Globus pallidus (tissue), 1 donor: ENCODE measurements at places on chromosomes 5 and 9.

DNA sequence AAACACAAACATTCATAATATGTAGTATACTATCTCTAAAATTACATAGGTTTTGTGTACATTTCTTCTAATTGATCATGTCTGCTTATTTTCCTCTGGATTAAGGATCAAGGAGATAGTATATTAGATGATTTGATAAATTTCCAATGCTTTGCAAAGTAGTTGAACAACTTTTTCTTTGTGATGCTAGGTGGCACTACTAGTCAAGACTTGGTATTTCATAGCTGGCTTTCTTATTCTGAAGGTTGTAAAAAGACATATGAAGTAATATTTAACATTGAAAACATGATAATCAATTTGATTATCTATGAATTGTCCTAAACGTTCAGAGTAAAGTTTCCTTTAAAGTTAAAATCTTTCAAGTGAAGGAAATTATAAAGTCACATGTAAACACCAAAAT lies 106.1 kb upstream of the FGF10 start:
- DNase-seq, result no peak

GRCh38 chr5:42924686-42925085 lies 113.0 kb upstream of the SELENOP start:
- DNase-seq, result no peak

DNA sequence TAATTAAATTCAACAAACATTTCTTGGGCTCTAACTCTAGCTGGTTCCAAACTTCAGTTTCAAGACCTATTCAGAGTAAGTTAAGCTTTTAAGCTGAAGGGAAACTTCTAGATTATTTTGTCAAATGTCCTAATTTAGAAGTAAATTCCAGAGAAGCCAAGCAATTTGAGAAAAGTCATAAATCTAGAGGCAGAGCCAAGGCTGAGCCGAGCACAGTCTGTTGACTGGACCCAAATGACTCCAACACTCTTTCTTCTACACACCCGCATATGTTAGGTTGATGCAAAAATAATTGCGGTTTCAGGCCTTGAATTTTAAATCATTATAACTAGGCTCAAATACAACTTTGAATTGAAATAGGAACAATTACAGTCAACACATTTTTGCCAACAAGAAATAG lies 319.7 kb downstream of the NFIB start:
- DNase-seq, result no peak

GRCh38 chr9:16676519-16676918 lies 194.0 kb downstream of the BNC2 start:
- DNase-seq, result no peak

DNA sequence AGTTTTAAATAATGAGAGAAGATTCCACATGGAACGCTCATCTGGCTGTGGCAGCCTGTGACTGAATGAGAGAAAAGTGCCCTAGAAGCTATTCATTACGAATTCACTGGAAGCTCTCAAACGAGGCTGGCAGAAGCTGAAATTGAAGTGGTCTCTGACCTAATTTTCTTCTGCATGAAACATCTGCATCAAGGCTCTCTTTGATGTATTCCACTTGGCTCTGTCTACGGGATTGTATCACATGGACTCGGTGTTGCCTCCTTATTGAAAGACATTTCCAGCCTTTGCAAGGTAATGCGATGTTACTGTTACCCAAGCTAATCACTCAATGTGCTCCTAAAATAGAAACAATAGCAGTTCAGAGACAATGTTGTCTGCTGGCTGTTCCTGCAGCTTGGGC lies 246.9 kb upstream of the ZNF462 start:
- no peak for DNase-seq

DNA sequence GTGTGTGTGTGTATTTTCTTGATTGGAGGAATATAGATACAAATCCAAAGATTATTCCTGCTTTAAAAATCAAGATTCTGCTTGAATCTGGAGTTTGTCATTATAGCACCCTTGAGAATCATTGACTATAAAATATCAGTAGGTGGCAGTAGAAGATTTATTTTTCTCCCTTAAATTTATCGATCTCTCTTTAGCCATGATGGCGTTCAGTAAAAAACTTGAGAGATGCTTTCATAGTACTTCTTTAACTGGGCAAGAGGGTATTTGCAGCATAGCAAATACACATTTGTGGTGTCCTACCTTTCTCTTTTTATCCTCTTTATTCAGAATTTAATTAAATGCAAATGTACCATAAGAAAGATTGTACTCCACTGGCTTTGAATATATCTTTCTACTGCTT lies 307.7 kb downstream of the ADGRV1 start:
- peak; percentile 40 for DNase-seq

GRCh38 chr9:76980566-76980965 lies 38.9 kb upstream of the FOXB2 start:
- no peak for DNase-seq

DNA sequence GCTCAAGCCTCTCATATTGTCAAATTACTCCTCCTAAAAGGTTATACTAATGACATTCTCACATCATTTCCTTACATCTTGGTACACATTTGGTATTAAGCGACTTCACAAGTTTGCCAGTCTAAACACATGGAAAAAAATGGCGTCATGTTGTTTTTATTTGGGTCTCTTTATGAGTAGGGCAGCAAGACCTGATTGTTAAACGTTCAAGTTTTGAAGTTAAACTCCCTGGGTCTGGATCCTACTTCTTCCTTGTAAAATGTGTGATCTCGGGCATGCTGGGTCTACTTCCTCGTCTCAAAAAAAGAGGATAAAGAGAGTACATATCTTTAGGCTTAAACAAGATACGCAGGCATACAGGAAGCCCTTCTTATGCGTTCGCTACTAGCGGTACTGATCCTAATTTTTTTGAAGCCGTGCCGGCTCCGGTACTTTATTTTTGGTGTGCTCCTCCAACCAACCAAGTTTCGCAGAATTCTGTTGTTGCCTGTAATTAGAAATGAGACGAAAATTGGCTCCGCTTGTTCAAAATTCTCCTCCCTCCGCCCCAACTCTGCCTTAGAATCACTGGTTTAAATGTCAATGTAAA lies 596 bp upstream of the CDC37L1 start:
- peak; percentile 60 for DNase-seq

- no peak for DNase-seq
Observed at GRCh38 chr5:151642472-151643140, 44.1 kb downstream of the SPARC start.

- DNase-seq, result no peak
Observed at GRCh38 chr5:122753500-122753899, 21.4 kb upstream of the SNX2 start.

GRCh38 chr9:94758880-94759279 lies 32.4 kb downstream of the AOPEP start:
- DNase-seq, result no peak

GRCh38 chr5:139276426-139276825 lies 17.1 kb upstream of the MATR3 start:
- no peak for DNase-seq

DNA sequence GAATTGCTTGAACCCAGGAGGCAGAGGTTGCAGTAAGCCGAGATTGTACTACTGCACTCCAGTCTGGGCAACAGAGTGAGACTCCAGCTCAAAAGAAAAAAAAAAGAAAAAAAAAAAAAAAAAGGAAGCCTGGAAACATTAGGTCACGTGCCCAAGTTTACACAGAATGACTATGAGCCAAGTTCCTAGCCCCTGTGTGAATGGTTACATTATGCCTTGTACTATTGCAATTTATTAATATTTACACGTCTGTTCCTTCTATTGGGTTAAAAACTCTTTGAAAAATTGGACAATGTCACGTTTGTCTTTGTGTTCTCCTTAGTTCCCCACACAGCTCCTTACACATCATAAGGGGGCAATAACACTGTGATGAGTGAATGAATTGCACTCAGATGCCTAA lies 33.5 kb upstream of the SLC28A3 start:
- DNase-seq, result no peak

GRCh38 chr5:9239071-9239470 lies 306.8 kb downstream of the SEMA5A start:
- no peak for DNase-seq
